Stimulated activated CD4-positive, alpha-beta T cell treated with anti-CD3 and anti-CD28 coated beads, Interleukin-1b, Interleukin-23, amount 100 ng/mL, for 24 hours (primary cell): ENCODE measurements at places on chromosomes 11 and 22.

DNA sequence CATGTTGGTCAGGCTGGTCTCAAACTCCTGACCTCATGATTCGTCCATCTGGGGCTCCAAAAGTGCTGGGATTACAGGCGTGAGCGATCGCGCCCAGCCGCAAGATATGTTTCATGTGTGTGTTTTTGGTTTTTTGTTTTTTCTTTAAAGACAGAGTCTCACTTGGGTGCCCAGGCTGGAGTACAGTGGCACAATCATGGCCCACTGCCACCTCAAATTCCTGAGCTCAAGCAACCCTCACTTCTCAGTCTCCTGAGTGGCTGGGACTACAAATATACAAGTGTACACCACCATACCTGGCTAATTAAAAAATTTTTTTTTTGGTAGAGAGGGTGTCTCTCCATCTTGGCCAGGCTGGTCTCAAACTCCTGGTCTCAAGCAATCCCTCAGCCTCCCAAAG lies 8.4 kb downstream of the TIGD3 start:
- DNase-seq: no peak

- no peak for DNase-seq
Observed at GRCh38 chr11:135023499-135023898, 611.5 kb upstream of the B3GAT1 start.

GRCh38 chr11:12160680-12161079 lies 50.3 kb downstream of the MICAL2 start:
- DNase-seq: no peak

GRCh38 chr11:122173587-122173986 lies 57.6 kb upstream of the BLID start:
- DNase-seq: no peak

- DNase-seq: no peak
Observed at GRCh38 chr22:20563466-20563906, 56.1 kb downstream of the MED15 start.

- no peak for DNase-seq
Observed at GRCh38 chr11:4680341-4680740, 17.3 kb downstream of the OR51E2 start.

DNA sequence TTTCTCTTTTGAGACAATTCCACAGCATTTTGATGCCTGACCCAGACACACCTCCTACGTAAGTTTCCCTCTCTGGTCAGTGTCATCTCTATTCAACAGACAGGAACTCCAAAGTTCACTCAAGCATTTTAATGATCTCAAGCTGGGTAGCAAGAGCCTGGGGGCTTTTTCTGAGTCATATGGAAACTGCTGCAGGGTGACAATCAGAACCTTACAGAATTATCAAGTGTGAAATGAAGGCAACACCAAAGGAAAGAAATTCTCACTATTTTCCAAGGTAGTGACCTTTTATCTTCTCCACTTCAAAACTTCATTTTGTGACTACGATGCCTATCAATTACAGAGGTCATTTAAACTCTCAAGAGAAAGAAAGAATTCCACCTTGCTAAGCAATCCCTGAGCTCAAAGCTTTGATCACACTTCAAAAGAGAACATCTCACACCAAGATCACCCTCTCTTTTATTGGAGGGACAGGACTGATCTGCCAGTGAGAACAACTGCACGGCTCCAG lies 229.0 kb upstream of the ZC3H12C start:
- DNase-seq: no peak

DNA sequence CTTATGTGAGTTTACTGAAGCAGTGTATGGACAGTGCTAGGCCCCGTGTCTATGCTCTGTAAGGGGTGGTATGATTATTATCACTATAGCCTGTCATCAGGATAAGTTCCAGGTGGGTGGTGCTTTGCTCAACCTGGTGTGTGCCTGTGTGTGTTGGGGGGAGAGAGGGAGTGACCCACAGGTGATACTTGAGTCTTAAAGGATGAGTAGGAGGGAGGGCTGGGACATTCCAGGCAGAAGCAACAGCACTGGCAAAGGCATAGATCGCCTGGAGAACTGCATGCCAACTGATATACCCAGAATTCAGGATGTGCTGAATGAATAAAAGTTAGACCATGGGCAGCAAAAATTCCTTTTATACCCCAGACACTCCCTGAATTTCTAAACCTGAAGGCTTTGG lies 4.5 kb downstream of the KIAA1671 start:
- no peak for DNase-seq

- no peak for DNase-seq
Observed at GRCh38 chr11:40328890-40329614, 1130.4 kb downstream of the LRRC4C start.

- DNase-seq: peak; percentile 9
Observed at GRCh38 chr11:9313648-9314290, 624 bp downstream of the TMEM41B start.

DNA sequence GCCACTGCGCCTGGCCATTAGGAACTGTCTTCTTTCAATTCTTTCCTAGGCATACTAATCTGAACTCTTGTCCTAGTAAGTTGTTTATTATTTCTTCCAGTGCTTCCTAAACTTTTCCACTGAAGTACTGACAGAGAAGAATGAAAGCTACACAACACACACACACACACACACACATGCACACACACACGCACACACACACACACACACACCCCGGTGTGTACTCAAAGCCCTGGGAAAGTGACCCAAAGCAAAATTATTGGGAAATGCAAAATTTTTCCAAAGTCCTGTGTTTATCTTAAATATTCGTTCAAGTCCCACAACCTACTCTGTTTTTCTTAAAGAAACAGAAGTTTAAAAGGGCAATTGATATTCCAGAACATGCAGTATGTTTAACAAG lies 19.4 kb upstream of the SIK2 start:
- DNase-seq: no peak

DNA sequence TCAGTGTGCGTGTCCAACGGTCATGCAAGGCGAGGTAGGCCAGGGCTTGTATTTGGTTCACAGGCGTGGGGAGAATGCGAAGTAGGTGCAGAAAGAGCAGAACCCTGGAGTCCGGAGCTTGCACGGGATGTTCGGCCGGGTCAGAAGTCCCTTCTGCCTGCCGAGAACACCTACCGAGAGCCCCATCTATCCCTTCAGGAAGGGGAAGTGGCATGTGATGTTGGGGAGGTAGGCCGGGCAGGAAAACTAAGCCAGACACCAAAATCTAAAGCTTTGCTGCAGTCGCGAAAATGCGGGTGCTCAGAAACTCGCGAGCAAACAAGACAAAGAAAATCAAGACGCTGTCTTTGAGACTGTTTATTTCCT lies 435 bp upstream of the TAF6L start:
- no peak for DNase-seq
